Activated CD4-positive, alpha-beta T cell treated with anti-CD3 and anti-CD28 coated beads for 48 hours (primary cell): ENCODE measurements at places on chromosomes 13 and 19.

DNA sequence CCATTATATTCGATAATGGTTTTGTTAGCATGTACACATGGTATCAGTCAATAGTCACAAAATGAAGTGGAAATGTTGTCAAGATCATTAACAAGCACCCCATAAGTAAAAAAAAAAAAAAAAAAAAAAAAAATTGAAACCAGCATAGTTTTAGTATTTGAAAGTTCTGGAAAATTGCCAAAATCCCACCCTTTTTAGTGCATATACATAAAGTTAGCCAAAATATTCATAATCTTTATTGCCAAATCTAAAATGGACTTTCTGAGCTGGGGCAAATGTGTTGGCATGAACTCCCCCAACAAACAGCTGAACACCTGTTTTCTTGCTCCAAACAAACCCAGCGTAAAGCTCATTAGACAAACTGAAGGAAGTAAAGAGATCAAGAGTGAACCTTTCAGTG is 73.9 kb downstream of the MZT1 start:
- DNase-seq: no peak

- DNase-seq: no peak
Observed at GRCh38 chr13:97220151-97220900, 1.8 kb upstream of the MBNL2 start.

GRCh38 chr13:43232873-43233265 is 209.5 kb downstream of the DNAJC15 start:
- no peak for DNase-seq

GRCh38 chr13:26335158-26335557 is 81.2 kb downstream of the CDK8 start:
- no peak for DNase-seq

DNA sequence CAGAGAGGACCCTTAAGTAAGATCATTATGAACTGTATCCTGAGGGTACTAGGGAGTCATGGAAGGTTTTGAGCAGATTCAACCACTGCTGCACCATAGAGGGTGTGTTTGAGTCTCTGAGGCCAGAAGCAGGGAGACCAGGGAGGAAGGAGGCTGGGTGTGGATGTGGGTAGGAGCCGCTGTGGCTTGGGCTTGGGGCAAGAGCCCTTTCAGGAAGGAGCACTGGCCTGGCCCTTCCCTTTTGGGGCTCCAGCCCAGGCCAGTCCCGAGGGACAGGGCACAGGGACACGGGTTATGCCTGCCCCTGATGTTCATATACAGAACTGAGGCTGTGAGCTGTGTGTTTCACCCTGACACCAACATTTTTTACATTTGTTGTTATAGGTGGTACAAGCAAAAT is 7.2 kb downstream of the CIC start:
- no peak for DNase-seq

GRCh38 chr19:16125737-16126495 is 14.2 kb downstream of the RAB8A start:
- DNase-seq: no peak

DNA sequence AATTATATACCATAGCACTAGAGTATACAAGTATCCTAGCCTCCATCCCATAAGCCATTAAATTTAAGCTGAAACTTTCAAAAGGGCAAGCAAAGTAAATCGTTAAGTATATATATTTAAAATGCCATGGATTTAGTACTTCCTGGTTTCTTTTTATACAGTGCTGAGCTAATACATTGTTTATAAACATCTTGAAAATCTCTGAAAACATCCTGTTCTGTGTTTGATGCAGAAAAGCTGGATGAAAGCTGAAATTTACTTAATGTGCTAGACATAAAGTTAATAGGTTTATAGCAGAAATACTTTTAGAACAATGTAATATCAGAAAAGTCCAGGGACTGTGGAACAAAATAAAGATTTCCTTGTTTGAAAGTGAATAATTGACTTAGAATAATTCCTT is 875.4 kb downstream of the SLITRK6 start:
- DNase-seq: no peak

DNA sequence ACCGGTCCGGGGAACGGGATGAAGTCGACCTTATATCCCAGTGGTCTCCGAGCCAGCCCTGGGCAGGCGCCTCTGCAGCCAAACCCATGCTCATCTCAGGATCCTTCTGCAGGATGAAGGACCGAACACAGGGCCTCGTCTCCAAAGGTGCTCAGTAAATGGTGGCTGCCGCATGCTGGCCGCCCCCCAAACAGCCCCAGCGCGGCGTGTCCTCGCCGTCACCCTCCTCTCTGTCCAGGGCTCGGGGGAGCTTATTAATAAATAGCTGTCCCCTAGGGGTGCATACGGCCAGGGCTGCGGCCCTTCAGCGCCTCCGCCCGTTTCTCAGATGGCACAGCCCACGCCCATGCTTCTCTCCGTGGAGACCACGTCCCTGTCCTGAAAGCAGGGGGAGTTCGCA is 32.6 kb upstream of the SPACA7 start:
- no peak for DNase-seq

GRCh38 chr13:101869553-101869952 is 417.1 kb downstream of the ITGBL1 start:
- DNase-seq: no peak

DNA sequence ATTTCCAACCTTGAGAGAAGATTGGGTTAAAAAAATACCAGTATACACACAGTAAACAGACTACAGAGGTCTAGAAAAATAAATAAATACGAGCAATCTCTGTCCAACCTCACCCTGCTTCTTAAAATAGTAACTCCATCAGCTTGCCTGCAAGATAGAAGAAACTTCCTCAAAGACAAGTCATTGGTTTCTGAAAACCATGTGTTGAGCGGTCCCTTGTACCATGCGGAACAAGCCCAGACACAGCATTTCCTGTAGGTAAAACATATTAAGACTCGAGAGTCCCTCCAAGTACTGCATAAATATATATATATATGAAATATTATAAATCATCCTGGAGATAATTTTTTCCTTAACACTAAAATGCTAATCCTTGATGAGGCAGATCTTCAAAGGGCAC is 157.4 kb downstream of the MZT1 start:
- DNase-seq: no peak

GRCh38 chr19:50554212-50554611 is 14.0 kb downstream of the LRRC4B start:
- no peak for DNase-seq

GRCh38 chr13:50679321-50679720 is 164.2 kb downstream of the DLEU7 start:
- no peak for DNase-seq

- no peak for DNase-seq
Observed at GRCh38 chr13:44969551-44970484, 19.5 kb downstream of the NUFIP1 start.

GRCh38 chr13:47413112-47413511 is 516.3 kb upstream of the HTR2A start:
- no peak for DNase-seq

GRCh38 chr13:35468195-35468594 is 8.3 kb downstream of the MAB21L1 start:
- DNase-seq: no peak

DNA sequence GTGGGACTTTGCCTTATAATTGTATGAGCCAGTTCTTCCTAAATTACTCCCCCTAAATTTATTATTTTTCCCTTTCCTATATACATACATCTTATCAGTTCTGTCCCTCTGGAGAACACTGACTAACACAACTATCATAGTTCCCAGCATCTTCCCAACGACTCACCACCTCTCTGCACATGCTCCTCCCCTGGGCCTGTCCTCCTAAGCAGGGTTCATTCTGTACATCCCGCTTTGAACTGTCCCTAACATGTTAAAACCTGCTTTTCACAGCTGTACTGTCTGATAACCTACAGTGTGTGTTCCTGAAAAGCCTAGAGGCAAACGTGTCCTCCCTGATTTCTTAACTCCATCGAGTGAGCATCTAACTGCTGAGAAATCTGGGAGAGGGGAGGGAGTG is 141.7 kb downstream of the EFNB2 start:
- DNase-seq: no peak

GRCh38 chr13:112726016-112726767 is 36.4 kb downstream of the ATP11A start:
- DNase-seq: no peak

DNA sequence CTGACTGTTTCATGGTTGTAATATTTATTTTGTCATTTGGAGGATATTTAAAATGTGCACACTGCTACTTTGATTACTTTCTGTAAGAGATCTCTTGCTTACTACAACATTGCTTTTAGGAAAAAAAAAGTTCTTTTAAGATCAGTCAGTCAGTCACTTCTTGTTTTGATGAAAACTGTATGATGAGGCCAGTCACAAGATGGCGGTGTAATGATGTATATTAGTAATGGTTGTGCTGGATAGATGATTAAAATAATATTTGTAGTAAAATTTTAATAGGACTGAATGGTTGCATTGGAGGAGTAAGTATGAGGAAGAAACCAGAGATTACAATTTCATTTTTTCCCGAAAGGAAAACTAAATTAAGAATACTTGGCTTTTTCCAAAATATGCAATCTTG is 2411.1 kb downstream of the PCDH9 start:
- DNase-seq: no peak

- no peak for DNase-seq
Observed at GRCh38 chr13:47100214-47100853, 203.5 kb upstream of the HTR2A start.

- no peak for DNase-seq
Observed at GRCh38 chr19:47725759-47726401, 12.7 kb downstream of the EHD2 start.

DNA sequence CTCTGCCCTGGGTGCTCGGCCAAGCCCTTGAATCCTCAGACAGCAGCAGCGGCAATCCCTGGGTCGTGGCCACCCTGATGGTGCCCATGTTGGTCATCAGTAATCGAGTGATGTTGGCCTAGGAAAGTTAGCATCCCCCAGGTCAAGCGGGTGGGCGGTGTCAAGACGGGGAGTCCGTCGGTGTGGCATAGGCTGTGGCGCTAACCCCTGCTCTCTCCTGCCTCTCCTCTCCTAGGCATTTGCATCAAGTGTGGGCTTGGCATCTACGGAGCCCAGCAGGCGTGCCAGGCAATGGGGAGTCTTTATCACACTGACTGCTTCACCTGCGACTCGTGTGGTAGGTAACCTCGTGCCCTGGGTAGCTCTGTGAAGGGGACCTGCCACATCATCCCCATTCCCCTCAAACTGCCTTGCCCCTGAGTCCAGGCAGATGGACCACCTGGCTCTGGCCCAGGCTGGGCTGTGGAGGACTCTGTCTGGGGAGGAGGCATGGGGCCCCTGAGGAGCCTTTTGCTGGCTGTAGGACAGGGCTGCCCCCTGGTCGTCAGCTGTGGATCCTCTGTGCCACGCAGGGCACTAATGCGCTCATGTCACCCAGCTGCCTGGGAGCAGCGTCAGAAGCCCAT is 8.7 kb downstream of the WTIP start:
- DNase-seq: no peak

- DNase-seq: no peak
Observed at GRCh38 chr13:48491423-48492095, 41.3 kb downstream of the RCBTB2 start.

DNA sequence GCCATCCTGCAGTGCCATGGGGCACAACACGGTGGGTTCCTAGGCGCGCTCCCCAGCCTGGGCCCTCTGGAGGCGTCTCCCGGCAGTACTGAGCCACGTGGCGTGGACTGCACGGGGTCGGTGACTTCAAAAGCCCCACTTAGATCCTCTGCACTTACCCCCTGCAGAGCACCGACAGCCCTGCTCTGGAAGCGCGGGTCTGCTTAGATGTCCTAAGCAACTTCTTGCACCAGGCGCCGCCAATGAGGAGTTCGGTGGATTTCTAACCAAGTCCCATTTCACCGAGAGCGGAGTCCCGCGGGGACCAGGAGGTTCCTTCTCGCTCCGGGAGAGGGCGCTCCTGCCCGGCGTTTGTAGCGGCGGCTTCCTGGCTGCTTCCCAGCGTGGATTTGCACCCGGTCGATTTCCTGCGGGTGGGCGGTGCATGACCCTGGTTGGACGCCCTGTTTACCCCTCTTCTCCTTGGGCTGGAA is 25.2 kb upstream of the ZNF845 start:
- DNase-seq: peak; percentile 22

GRCh38 chr13:65601855-65602254 is 1628.3 kb downstream of the PCDH9 start:
- no peak for DNase-seq

- DNase-seq: no peak
Observed at GRCh38 chr13:23500849-23501248, 67.3 kb upstream of the SACS start.

- DNase-seq: no peak
Observed at GRCh38 chr13:25200783-25201182, 28.7 kb upstream of the AMER2 start.

DNA sequence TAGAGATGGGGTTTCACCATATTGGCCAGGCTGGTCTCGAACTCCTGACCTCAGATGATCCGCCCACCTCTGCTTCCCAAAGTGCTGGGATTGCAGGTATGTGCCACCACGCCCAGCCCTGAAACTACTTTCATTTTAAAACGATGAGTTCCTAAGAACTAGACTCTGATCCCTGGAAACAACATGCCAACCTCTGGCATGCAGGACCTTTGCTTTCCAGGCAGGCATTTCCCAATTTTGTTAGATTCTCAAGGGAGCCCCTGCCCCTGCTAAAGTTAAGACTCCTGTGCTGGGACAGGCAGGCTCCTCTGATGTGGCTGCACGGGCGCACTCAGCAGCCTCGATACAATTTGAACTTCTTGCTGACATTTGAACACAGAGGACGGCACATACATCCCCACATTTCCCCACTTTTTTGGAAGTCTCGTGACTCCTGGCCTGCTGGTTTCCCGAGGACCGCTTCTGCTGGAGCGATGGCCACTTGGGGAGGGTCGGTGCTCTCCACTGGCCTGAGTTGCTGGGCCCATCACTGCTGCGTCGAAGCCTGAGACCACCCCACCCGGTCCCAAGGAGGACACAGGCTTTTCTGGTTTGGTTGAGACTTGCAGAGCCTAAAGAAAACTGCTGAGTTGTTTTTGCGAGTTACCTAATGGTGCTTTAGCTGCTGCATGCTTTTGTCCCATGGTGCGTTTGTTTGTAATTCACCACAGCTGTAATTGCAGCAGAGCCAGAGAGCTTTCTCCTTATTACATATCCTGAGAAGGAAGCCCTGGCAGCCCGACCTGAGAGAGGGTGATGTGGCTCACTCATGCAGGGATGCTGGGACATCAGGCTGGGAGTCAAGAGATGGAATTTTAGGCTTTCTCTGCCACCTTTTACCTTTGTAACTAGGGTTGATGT is 8.2 kb downstream of the ATP11A start:
- DNase-seq: no peak

DNA sequence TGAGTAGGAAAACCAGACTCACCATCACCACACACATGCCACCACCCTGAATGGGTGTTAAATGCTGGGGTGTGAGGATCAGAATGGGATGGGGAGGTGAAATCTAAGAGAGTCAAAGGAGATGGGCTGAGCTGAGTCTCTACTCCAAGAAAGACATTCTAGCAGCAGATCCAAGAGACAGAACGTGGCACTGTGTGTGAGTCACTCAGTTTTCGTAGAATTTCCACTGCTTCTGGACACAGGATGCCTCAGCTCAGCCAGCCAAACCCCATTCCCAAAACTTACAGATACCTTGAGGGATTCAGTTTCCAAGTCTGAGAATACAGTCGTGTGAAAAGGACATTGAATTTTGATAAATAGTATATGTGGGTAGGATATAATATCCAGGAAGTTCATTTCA is 7.3 kb upstream of the CYP2A7 start:
- DNase-seq: no peak

GRCh38 chr19:11699931-11700794 is 38.6 kb downstream of the ZNF823 start:
- peak; percentile 13 for DNase-seq

GRCh38 chr13:31081316-31081715 is 80.4 kb downstream of the HSPH1 start:
- no peak for DNase-seq

- DNase-seq: peak; percentile 78
Observed at GRCh38 chr19:5718579-5719273, 1.2 kb downstream of the LONP1 start.
